ENCODE measurements at places on chromosomes 16 and 17.

- no peak for DNase-seq
Measured at GRCh38 chr17:32732900-32733299, 144.0 kb downstream of the MYO1D start.

- DNase-seq, result no peak
Measured at GRCh38 chr17:79412886-79413390, 197.9 kb downstream of the RBFOX3 start.

- DNase-seq, result no peak
Measured at GRCh38 chr16:20519231-20519630, 56.9 kb downstream of the ACSM2B start.

GRCh38 chr17:80862481-80862961, 129.1 kb upstream of the CHMP6 start:
- no peak for DNase-seq

GRCh38 chr16:88591577-88592021, 21.4 kb downstream of the ZC3H18 start:
- no peak for DNase-seq

DNA sequence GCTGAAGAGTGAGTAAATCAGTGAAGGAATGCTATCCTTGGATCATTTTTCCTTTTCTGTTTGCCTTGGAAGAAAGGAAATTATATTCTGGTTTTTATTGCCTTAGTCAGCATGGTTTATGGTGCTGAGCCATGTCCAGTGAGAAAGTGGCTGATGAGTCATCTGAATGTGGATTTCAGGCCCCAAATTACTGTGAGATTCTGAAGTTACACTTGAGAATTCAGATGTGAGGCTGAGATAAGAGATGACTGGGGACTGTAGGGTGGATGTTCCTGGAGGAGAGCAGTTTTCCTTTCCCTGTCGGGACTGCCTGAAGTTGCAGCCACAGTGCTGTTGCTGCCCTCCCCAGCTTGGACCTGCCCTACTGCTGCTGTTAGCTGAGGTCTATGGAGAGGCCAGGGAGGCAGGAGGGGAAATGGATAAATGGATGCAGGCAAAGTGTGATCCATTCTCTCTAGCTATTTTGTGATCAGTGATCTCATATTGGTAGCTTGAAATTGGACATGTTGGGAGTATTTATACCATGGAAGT, 4.2 kb upstream of the MAP3K14 start:
- no peak for DNase-seq

DNA sequence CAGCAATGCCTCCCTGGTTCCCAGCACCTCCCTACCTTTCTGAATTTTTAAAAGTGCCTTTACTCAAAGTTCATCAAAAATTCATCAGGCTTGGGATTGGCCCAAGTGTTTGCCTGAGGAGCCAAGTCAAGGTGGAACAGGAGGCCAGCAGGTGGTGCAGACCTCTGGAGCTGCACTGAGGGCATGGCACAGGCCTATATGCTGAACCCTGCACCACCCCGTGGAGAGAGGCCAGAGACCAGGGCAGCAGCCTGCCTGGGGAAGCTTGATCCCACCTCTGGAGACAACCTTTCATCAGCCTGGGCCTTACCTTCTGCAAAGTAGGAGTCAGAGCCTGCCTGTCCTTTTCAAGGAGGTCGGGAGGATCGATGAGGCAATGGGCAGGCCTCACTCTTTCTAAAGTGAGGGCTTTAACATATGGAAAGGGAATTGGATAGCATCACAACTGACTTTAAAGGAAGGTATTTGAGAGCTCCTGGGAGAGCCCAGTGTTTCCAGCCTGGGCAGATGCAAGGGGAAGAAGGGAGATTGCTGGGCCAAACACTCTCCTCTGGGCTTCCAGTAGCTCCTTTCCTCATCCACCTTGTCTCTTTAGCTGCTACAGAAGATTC, 31.8 kb upstream of the TMEM132E start:
- DNase-seq, result no peak
